NCI-H524 treated with DMSO at 0.1 percent for 48 hours (cell line): ENCODE measurements at places on chromosomes 3 and 15.

GRCh38 chr3:140636406-140637138 lies 41.3 kb upstream of the TRIM42 start:
- no peak for DNase-seq

- DNase-seq = no peak
Measured at GRCh38 chr15:95868450-95868849, 462.1 kb upstream of the NR2F2 start.

DNA sequence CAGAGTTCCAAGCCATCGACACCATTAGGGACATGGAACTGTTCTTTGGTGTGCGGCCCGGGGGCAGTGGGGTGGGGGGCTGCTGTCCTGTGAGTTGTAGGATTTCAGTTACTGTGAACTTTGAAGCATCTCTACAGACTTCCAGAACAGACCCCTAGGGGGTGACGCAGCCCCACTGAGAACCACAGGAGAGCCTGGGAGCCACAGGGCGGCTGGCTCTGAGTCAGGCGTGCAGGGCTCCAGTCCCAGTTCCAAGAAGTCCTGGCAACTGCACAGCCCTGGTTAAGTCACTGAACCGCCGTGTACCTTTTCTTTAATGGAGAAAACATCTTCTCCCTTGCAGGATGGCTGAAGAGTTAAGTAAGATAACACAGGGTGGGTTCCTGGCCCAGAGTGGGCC lies 23.5 kb upstream of the LRTM1 start:
- DNase-seq = no peak

DNA sequence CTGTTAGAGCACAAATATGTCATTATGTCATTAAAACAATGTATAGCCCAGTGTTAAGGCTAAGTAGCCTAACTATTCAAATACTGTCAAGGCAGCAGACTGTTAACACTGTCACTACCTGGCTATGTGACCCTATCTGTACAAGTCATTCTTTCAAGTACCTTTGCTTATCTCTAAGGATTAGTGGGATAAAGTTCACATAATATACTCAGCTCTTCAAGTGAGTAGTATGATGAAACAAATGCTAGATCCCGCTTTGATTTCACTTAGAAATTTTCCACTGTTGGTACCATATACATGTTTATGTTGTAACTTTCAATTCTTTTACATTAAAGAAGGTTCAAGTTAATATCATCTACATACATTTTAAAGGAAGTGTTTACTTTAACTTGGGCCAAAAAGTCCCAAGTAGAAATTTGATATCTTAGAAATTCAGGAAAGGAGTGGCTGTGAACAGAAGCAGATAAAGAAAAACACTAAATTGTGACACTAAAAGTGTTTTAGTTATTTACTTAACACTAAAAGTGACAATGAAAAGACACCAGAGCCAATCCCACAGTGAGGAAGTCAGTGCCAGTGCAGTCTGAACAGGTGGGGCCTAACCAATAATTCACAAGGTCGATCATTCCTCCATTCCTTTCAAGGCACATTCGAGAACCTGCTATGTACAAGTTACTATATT lies 4.8 kb upstream of the RFX7 start:
- no peak for DNase-seq

DNA sequence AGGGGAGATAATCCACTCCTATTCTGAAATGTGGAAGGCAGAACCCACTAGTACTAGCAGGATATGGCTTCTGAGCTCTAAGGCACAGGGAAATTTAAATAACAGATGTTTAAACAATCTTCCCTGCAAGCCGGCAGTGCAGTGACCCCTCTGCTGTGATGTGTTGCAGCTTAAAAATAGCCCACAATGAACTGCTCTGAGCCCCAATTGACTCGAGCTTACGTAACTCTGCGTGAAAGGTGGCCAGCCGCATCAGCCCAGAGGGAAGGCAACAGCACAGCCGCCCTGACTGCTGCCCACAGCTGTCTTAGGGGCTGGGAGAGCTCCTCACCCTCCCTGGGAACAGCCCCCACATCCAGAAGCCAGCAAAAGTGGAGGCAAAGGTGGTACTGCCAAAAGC lies 12.5 kb upstream of the CAMKV start:
- DNase-seq = no peak

DNA sequence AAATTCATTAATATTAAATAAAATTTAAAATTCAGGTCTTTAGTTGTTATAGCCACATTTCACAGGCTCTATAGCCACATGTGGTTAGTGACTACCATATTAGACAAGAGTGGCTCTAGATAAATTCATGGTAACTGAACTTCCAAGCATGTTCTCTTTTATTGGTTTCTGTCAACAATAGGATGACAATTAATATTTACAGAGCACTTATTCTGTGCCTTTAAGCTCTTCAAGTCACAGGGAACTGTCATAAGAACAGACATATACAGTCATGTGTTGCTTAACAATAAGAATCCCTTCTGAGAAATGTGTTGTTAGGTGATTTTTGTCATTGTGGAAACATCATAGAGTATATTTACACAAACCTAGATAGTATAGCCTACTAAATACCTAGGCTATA lies 38.8 kb upstream of the SLC25A36 start:
- no peak for DNase-seq

DNA sequence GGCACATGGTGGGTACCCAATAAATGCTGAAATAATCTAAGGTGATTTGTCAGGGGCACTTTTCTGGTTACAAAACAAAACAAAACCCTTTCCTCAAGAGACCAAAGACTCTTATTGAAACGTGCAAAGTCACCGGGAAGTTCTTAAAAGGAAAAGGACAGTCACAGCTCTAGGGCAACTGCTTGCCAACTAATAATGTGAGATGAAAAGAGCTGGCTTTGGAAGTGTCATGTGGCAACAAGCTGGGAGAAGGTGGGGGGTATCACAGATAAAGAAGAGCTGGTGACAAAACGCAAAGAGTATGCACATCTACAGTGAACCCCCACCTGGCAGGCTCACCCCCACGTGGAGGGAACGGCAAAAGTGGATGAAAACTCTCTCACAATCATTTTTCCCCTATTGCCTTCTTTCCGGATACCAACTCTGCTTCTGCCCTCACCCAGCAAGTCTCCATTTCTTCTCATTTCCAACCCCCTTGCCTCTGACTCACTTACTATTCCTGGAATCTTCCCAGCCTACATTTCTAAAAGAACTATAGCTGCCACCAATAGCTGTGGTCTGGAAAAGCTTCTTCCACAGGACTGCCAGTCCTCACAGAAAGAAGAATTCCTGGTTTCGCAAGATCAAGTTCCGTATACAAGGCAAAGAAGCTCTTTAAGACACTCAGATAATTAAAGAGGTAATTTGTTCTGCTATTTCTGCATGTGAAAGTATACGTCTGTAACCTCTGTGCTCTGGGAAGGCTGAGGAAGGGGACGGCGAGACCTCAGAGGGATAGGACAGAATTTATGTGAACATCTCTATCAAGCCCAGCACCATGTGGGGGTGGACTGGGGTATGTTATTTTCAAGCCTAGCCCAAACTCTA lies 21.8 kb upstream of the ANPEP start:
- no peak for DNase-seq

GRCh38 chr3:105844704-105845103 lies 24.1 kb downstream of the CBLB start:
- DNase-seq = no peak

DNA sequence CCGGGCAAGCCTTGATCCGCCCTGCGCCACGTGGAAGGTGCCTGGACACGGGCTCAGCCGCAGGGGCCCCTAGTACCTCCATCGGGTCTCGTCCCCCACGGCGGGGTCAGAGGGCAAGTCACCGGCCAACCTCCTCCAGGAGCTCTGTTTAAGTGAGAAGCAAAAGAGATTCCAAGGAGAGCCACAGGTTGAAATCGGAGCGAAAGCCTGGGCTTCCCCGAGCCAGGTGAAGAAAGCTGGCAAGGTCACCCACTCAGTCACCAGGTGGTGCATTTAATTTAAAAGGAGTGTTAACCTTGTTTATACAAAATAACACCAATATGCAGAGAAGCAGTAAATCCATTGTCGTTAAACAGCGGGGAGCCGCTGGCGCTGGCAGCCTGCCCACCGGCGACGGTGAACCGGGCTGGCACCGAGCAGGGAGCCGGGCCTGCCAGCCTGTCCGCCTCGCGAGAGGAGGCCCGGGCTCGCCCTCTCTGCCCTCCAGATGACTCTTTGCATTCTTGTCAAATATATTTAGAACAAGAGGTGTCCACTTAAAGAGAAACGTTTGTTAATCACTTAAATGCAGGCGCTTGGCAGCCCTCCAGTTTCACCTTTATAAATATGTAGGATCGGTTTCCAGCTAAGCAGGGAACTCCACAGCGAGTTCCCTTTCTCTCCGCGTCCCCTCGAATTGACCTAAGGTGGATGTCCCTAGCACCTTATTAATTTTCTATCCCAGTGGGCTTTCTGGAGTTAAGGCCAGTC lies 277.3 kb upstream of the NR2F2 start:
- DNase-seq = peak; percentile 64

DNA sequence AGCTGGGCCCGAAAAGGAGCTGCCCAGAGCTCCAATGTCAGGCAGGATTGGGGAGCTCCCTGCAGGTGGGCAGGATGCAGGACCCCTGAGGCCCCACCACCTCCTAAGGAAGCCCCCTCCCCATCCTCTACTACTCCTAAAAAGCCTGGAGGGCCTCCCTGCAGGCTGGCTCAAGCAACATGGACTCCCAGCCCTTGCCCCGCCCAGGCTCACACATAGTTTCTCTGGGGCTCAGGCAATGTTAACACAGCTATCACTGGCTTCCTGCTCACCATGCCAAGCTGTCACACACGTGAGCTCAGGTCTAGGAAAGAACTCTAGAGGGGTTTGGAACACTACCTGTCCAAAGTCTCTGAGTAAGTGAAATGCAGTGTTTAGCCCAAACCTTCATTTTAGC lies 65.4 kb upstream of the ZNF148 start:
- no peak for DNase-seq

DNA sequence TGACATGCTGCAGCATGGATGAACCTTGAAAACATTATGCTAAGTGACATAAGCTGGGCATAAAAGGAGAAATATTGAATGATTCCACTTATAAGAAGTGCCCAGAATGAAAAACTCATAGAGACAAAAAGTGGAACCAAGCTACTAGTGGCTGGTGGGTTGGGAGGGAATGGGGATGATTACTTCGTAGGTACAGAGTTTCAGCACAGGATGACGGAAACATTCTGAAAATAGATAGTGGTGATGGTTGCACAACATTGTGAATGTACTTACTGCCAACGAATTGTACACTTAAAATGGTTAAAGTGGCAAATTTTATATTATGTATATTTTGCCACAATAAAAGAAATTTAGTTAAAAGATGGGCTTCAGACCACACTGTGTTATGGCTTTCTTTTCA lies 93.6 kb downstream of the RPLP1 start:
- no peak for DNase-seq

DNA sequence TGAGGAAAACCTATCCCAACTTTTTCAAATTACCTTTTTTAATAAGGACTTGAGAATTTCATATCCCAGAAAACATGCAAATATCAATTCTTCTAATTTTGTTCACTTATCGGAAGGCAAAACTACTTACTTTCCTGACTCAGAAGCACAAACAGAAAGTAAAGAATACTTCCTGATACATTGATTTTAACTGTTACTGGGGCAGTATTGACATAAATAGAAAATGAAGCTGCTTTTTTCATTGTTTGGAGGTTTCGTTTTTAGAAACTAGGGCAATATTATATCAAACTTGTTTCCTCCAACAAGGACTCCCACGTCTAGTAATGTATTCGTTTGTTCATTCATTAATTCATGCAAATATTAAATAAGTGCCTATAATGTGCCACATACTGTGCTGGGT lies 19.1 kb downstream of the PAQR9 start:
- DNase-seq = no peak

DNA sequence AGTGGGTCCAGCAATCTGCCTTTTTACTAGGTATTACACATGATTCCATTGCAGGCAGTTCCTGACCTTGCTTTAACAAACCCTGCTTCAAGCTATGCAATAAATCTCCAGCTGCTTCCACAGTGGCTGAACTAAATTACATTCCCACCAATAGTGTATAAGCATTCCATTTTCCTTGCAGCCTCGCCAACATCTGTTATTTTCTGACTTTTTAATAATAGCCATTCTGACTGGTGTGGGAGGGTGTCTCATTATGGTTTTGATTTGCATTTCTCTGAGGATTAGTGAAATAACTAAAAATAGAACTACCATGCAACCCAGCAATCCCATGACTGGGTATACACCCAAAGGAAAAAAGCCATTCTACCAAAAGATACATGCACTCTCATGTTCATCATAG lies 36.4 kb upstream of the DNAJC13 start:
- DNase-seq = no peak

- no peak for DNase-seq
Measured at GRCh38 chr3:15458212-15458780, 30.9 kb downstream of the EAF1 start.

DNA sequence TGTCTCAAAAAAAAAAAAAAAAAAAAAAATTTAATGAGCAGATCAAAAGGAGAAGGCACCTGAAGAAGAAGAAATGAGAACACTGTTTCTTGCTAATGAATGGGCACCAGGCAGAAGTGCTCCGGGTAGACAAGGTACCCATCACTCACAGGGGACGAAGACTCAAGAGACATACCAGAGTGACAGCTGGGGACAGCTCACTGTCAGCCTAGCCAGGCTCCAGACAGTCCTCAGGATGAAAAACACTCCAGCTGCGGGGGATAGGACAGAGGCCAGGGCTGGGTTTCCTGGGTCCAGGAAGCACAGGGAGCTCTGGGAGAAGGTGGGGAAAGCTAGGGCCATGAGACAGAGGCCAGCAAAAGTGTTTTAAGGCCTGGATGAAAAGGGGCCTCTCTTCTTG lies 48.5 kb upstream of the PARL start:
- no peak for DNase-seq

DNA sequence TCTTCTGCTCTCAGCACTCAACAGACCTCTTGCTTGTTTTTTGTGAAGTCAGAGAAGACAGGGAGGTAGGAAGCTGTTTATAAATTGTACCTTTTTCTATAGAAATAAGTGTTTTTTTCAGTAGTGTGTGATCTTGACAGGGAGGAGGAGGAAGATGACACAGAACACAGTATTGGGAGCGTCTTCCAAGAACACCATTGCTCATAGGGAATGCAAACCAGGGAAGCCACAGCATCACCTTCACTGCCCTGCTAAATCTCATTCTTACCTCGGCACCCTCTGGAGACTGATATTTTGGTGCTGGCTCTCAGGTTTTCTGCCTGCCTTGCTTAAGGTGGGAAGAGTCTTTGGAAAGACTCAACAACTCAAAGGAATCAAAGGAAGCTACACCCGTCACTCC lies 169.4 kb downstream of the LRTM1 start:
- DNase-seq = no peak

DNA sequence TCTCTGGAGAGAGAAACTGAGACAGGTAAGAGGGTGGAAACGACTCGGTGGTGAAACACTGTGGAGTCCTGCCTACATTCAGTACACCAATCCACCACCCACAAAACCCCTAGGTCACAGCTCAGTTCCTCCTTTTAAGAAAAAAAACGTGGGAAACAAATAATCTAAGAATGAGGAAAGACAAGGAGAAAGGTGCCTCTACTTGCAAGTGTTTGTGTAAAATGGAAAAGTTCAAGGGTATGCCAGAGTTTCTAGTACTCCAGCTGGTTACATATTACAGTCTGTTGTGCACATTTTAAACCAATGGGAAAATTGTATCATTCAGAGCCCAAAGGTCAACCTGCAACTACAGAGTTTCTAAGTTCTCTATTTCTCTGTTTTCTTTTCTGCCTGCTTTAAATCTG lies 32.2 kb downstream of the HGD start:
- no peak for DNase-seq

- no peak for DNase-seq
Measured at GRCh38 chr15:47551079-47551478, 166.2 kb upstream of the SEMA6D start.
